Small intestine (tissue), 16 donors: ENCODE measurements at places on chromosomes 12 and 14.
A peak's percentile ranks its signal among the peaks of the same experiment; 100 is the strongest.

GRCh38 chr12:124477107-124477915 lies 90.1 kb downstream of the NCOR2 start:
- DNase-seq: no peak

- no peak for DNase-seq
Measured at GRCh38 chr12:121717041-121717699, 4.6 kb downstream of the TMEM120B start.

- no peak for DNase-seq
Measured at GRCh38 chr12:96233939-96234461, 39.8 kb downstream of the ELK3 start.

GRCh38 chr12:95723693-95724384 lies 66.7 kb downstream of the NTN4 start:
- no peak for DNase-seq

DNA sequence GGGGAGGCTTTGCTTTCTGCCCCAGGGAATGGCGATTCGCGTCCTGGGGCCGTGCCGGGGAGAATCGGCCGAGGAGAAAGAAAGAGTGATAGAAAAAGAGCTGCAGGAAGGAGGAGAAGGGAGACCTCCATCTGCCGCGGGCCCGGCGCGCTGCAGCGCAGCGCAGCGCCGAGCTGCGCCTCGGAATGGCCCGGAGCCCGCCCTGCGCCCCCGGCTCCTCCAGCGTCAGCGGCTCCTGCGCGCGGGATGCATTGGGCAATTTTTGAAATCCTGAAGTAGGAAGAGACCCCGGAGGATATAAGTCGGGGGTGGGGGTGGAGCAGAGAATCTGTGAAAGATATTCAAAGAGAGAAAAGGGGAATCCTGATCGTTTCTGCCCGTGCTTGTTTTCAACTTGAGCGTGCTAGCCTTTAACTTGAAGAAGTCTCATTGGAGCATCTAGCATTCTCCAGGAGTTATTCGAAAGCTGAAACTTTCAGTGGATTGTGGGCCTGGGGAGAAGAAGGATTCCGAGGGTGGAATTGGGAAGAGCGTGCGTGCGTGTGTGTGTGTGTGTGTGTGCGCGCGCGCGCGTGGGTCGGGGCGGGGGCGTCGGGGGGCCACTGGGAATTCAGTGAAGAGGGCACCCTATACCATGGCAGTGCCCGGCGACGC lies 441 bp downstream of the PDE3A start:
- peak; percentile 31 for DNase-seq

GRCh38 chr12:127115468-127116035 lies 1151.4 kb upstream of the TMEM132C start:
- DNase-seq: no peak

DNA sequence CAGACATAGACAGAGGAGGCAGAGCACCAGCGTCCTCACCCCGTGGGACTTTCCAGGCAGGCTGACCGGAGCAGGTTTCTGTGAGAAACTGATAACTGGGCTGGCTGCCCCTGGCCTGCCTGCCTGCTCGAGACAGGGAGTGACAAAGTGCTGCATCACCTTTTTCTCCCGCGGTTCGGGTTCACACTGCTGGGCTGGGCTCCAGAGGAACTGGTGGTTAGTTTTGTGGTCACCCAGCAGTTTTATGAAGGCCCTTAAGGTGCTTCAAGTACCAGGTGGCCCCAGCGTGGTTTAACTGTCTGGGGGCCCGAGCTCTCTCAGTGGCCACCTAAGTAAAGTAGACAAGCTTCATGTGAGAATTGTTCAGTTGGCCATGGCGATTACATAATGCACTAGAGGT lies 1073.6 kb downstream of the BCL11B start:
- no peak for DNase-seq

- DNase-seq: no peak
Measured at GRCh38 chr12:24709216-24709615, 239.7 kb downstream of the BCAT1 start.

DNA sequence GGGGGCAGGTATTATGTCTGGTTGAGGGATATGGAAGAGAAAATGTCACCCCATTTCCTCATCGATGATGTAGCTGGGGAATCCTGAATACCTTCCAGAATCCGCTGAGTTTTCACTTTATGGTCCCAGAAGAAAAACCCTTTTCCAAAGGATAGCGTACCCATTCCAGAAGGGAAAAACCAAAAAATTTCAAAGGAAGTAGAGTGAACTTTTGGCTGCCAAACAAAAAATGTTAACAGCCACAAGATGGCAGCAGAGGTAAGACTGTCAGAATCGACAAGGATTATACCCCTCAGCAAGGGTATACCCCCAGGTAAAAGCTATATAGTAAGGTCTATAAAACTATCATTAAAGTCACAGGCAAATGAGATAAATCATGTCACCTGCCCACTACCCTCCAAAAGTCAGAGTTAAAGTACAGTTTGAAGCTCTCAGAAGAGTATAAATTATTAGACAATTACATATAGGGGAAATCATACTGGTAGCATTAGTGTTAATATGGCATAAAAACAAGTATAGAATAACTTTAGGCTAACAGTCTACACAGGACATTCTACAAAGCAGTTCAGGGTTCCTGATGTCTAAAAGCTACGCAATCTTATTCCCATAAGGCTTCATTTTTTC lies 18.0 kb downstream of the ACIN1 start:
- DNase-seq: no peak

DNA sequence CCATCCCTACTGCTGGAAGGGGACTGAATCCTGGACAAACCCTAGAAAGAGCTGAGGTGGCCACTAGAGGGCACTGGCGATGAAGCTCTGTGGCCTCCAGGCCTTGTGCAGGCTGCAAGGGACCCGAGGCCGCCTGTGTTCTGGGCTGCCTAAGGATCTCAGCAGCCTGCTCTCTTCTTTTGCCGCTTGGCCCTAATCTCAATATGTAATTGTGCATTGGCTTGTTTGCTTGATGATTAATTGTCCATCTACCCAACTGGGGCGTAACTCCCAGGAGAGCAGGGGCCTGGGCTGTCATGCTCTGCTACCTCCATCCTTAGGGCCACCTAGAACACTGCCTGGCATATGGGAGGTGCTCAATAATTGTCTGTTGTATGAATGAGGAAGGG lies 73.8 kb downstream of the SYNE3 start:
- DNase-seq: peak; percentile 86

GRCh38 chr12:110042264-110042663 lies 6.1 kb downstream of the C12orf76 start:
- no peak for DNase-seq

DNA sequence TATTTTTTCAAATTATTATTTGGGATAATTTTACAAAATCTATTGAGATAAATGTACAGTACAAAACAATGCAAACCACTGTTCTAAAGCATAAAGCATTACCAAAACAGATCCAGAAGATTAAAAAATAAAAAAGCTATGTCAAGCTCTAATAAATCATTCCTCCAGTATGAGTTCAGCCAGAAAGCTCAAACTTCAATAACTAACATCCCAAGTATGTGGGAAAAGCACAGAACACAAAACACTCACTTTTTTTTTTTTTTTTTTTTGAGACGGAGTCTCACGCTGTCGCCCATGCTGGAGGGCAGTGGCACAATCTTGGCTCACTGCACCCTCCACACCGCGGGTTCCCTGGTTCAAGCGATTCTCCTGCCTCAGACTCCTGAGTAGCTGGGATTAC lies 11.3 kb downstream of the SAV1 start:
- DNase-seq: no peak

- DNase-seq: no peak
Measured at GRCh38 chr14:55772486-55772885, 192.5 kb downstream of the KTN1 start.

GRCh38 chr14:53064475-53064874 lies 88.6 kb downstream of the DDHD1 start:
- no peak for DNase-seq

GRCh38 chr14:49303946-49304516 lies 282.1 kb downstream of the RPS29 start:
- DNase-seq: peak; percentile 1

DNA sequence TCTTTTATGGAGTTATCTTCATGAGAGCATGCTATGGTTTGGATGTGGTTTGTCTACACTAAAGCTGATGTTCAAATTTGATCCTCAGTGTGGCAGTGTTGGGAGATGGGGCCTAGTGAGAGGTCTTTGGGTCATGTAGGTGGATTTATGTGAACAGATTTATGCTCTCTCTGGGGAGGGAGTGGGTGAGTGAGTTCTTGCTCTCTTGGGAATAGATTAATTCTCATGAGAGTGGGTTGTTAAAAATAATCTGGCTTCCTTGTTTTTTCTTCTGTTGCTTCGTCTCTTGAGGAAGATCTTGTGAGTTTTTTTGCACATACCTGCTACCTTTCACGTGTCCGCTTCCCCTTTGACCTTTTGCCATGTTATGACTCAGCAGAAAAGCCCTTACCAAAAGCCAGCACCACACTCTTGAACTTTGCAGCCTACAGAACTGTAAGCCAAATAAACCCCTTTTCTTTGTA lies 20.5 kb downstream of the DERA start:
- DNase-seq: no peak

- DNase-seq: no peak
Measured at GRCh38 chr14:32310876-32311275, 18.2 kb upstream of the AKAP6 start.

- DNase-seq: no peak
Measured at GRCh38 chr12:92133171-92133570, 12.5 kb downstream of the BTG1 start.

- DNase-seq: peak; percentile 69
Measured at GRCh38 chr12:107903341-107904061, 129.0 kb downstream of the ASCL4 start.

- DNase-seq: peak; percentile 82
Measured at GRCh38 chr14:22598099-22598895, at the start of gene ABHD4. Gene ABHD4, plus strand, starts transcription at chr14:22598300. Its CDS starts 7 bp downstream, at chr14:22598307.

DNA sequence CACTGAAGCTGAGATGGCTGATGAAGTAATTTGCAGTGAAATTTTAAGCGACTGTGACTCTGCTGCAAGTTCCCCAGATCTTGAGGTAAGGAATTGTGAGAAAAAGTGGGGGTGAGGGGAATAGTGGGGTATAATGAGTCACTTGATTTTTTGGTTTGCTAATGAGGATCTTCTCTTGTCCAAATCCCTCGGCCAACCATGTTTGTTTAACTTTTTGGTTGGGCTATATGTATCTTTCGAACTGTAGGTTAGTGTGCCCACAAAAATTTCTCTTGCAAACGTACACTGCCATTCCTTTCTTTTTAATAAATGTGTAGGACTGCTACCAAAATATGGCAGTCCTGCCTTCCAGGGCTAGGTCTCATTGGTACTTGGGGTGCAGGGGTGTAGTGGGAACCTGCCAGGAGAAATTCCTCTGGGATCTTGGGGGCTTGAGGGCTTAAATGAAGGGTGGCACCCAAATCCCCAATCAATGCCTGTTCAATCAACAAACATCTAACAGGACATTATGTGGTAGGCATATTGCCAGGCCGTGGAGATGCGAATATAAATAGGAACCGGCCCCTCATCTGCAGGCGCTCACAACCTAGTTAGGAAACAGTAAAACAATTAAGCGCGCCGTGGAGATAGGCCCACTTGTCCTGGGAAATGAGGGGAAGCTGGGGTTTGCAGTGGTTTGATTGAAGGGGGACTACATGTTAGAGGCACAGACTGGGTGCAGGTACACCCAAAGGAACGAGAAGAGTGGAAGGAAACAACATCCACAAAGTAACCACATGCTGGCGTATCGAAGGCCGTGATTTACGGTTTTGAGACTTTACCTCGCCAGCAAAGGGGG lies 1.3 kb upstream of the PABPN1 start:
- DNase-seq: no peak

- no peak for DNase-seq
Measured at GRCh38 chr12:85005615-85006014, 30.5 kb downstream of the TSPAN19 start.

GRCh38 chr12:58922849-58923248 lies 2.5 kb upstream of the LRIG3 start:
- DNase-seq: peak; percentile 51

DNA sequence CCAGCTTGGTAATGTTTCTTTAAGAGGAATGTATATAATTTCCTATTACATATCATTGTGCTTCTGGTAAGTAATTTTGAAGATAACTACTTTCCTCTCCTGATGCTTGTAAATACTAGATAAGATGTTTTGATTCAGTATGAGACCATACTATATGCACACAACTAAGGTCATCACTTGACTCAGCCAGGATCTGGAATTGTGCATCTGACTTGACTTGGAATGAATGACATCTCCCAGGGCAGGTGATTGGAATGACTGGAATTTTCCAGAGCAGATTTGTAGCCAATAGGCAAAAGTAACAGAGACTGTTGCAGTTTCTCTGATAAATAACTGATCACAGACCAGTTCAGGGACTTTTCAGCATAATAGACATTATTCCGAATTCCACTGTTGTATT lies 11.1 kb downstream of the BEST3 start:
- no peak for DNase-seq

GRCh38 chr12:120710805-120711296 lies 593 bp downstream of the UNC119B start:
- DNase-seq: peak; percentile 44

- no peak for DNase-seq
Measured at GRCh38 chr12:88576866-88577265, 3.4 kb downstream of the KITLG start.

DNA sequence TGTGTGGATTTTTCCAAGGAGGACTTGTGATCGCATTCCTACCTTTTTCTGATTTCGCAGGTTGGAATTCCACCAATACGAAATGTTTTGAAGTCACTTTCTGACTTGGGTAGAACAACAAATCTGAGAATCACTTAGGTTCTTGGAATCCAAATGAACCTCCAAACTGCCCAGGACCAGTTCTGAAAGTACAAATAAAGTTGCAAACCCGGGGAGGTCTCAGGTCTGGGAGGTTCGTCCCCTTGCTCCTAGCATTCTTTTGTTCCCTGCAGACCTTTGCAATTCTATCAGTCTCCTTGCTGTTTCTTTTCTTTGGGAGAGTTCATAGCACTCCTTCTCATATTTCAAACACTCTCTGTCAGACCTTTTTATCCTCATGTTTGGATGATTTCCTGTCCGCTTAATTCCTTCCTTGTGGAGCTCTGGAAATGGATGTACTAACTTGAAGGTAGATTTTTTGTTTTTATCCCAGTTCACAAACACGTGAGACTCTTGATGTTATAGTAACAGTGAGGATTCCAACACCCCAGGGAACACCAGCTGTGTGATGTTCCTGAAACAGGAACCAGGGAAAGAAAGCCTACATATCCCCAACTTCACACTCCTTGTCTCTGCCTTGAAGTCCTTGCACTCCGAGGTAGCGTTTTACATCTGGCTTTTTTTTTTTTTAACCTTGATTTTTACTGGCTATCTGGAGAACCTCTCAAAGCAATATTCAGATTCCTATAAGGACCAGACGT lies 70.6 kb downstream of the TMEM132C start:
- DNase-seq: no peak

DNA sequence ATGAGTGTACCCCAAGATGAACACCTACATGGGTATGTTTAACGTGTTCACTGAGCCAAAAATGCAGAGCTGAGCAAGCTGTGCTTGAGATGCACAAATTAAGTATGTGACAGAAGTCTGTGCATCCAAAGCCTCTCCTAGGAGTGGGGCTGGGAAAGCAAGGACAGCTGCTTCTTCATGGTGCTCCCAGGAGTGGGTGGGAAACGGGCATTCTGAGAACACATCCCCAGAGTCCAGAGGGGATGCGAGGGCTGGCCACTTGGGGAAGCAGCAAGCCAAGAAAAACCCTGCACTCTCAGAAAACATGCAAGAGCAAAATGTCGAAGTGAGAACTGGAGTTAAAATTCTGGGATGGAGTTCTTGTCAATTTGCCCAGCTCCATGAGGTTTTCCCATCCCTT lies 414.3 kb downstream of the BCAT1 start:
- DNase-seq: no peak
